ENCODE measurements at places on chromosomes 7 and 10. TPM values are rescaled to one million over a fixed set of nuclear protein-coding genes. Genes with fewer than 3 reads are reported as not detected.

DNA sequence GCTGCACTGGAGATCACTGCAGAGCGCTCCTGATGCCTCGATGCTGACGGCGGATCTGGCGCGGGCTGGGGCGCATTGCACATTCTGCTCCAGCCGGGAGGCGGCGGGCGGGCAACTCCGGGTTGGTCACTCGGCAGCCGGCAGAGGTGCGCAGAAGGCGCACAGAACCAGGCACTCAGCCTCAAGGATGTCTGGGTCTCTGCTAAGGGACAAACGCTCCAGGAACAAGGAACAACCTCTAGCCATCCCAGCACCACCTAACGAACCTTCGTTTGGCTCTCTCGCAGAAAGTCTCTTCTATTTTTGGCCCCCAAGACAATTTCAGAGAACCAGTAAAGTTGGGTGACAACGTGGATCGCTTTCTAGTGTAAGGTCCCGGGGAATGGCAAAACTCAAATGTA lies 254.6 kb downstream of the OTUD1 start:
- no peak overlapping the region for H3K4me3 ChIP-seq
- peaks cover 8% of the 10 kb centered on the region for H3K4me1 ChIP-seq
- H3K27me3 ChIP-seq, result peaks cover 53% of the 10 kb centered on the region
- no peak for DNase-seq
- H3K36me3 ChIP-seq, result no peaks in the 10 kb centered on the region

GRCh38 chr7:4707217-4707741 lies 25.2 kb downstream of the FOXK1 start:
- no peaks in the 10 kb centered on the region for H3K36me3 ChIP-seq
- no peak overlapping the region for H3K4me3 ChIP-seq

ZNF735 gene
- not detected for total RNA-seq

DNA sequence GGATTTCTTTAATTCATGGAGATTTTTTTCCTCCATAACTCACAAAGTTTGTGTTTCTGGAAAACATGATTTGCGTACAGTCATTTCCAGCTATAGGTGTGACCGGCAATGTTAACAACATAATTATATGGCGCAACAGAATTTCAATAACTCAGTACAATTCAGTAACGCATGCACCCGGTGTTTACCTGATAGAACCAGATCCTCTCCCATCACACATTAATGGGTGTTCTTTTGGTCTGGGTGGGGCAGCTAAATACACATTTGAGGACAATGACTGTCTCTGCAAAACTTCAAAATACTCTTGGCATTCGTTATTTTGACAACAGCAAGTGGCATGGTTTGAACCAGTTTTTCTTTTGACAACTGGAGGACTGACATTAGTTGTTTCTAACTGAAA lies 102.3 kb downstream of the KLF6 start:
- no peaks in the 10 kb centered on the region for H3K36me3 ChIP-seq
- no peak for DNase-seq
- H3K4me1 ChIP-seq, result no peaks in the 10 kb centered on the region
- no peaks in the 10 kb centered on the region for H3K27me3 ChIP-seq
- no peak overlapping the region for H3K27ac ChIP-seq

GRCh38 chr7:26500749-26501352 lies 209.2 kb downstream of the SNX10 start:
- no peaks in the 10 kb centered on the region for H3K4me1 ChIP-seq
- H3K27me3 ChIP-seq, result no peaks in the 10 kb centered on the region
- H3K27ac ChIP-seq, result no peak overlapping the region
- no peak for DNase-seq
- no peak overlapping the region for H3K4me3 ChIP-seq

LRRN3 gene
- 8.9 TPM for total RNA-seq

- H3K27ac ChIP-seq, result no peak overlapping the region
- peaks cover 62% of the 10 kb centered on the region for H3K36me3 ChIP-seq
- no peak overlapping the region for H3K4me3 ChIP-seq
- DNase-seq, result no peak
These were observed 18.3 kb upstream of the BHLHA15 start for GRCh38 chr7:98192781-98193457.
